ENCODE measurements at places on chromosomes 4 and X.

- DNase-seq = no peak
Measured at GRCh38 chr4:168805341-168805740, 204.7 kb downstream of the CBR4 start.

GRCh38 chr4:7819446-7819845, 120.2 kb downstream of the AFAP1 start:
- DNase-seq = no peak

- peak; percentile 9 for DNase-seq
Measured at GRCh38 chrX:134520860-134521390, 61.0 kb downstream of the HPRT1 start.

GRCh38 chrX:63919081-63919480, 134.1 kb upstream of the ARHGEF9 start:
- DNase-seq = no peak

- no peak for DNase-seq
Measured at GRCh38 chr4:40173470-40173875, 23.4 kb upstream of the RHOH start.

DNA sequence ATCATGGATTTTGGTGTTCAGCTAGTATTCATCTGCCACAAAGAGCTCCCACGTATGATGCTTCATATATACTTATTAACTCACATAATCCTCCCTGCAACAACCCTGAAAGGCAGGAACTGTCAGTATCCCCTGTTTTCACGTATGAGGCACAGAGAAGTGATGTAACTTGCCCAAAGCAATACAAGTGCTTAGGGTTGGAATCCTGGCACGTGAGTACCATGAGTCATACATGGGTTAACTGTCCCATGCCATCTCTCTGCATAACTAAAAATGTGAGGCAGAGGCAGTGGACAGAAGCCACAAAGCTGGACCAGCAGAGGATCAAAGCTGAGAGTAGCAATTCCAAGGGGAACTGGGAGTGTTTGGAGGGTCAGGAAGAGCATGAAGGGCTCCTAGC, 35.7 kb upstream of the EGFL6 start:
- no peak for DNase-seq

- no peak for DNase-seq
Measured at GRCh38 chr4:164383358-164384220, 370.3 kb upstream of the SMIM31 start.

DNA sequence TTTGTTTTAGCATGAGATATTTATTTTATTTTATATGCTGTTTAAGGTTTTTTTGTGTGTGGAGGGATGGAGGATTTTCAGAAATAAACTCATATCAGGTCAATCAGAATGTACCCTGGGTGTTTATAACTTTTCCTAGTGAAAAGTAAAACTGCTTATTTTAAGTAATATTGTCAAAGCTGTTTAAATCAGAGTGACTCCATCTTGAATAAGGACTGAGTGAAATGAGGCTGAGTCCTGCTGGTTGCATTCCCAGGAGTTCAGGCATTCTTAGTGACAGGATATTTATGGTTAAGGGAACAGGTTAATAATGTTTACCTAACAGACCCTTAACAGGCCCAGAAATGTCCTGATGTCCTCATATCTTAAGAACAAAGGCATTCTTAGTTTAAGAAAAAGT, 1160.9 kb upstream of the PCDH7 start:
- DNase-seq = no peak

DNA sequence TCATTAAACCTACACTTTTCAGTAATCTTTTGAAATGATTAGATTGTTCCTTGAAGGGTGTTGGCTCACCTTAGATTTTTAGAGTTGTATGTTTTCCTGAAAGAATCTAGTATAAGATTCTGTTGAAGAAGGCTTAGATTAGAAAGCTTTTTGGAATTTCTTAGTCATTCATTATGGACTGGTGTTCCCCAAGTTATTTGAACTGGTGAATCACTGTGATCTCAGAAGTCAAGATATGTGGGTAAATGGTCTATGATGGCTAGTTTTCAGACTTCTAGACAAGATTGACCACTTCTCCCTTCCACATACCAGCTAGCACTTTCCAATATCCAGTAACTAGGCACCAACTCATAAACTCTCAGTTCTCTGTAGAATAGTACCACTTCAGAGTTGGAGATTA, 138.1 kb downstream of the KDM6A start:
- no peak for DNase-seq

DNA sequence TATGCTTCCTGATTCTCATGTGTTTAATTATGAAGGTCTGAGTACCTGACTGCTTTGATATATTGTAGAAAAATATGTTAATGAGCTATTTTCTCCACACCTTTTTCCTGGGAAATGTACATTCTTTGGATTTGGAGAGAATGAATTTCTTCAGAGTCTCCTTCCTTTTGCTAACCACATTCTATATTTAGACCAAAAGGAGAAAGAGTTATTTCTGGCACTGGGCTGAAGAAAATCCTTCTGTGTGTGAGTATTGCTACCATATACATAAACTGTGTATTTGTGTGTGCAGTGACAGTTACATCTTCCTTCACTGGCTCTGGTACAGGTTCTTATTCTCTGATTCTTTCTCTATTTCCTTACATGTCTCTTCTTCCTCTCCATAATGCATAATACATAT, 44.5 kb upstream of the PGRMC2 start:
- no peak for DNase-seq

DNA sequence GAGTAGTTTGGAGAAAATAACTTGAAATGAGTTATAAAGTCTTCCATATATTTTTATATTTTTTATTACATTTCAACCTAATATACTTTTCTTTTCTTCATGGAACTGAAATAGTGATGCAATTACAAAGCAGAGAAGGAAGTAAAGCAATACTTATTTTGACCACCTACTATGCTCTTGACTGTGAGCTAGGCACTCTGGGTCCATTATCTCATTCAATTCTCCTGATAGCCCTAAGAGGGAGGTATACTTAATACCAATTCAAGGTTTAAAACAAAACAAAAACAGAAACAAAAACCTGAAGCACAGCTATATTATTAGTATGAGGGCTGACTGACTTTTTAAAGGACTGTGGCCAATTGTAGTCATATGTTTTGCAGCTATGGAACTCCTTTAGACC, 193.5 kb downstream of the MAD2L1 start:
- DNase-seq = no peak

GRCh38 chr4:12689457-12689856, 794.7 kb downstream of the RAB28 start:
- DNase-seq = no peak

GRCh38 chr4:73540826-73541225, 59.3 kb downstream of the AFM start:
- DNase-seq = no peak

GRCh38 chr4:135418353-135418752, 1216.8 kb upstream of the PABPC4L start:
- DNase-seq = peak; percentile 25

- no peak for DNase-seq
Measured at GRCh38 chr4:149702414-149703293, 113.0 kb downstream of the IQCM start.

DNA sequence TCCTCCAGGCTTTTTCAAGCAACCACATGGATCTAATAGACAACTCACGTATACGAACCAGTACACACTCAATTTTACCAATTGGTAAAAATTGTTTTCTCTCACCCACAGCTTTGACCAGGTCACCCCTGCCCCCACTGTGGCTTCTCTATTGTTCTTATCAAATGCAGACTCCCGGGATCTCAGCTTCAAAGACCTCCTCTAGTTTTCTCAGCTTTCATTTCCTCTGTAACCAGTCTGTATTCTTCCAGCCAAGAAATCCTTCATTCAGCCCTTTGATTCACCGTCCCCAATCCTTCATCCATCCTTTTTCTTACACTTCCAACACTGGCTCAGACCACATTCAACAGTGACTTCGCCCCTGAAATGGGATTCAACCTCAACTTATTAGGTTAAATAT, 120.7 kb downstream of the CORIN start:
- DNase-seq = no peak

- no peak for DNase-seq
Measured at GRCh38 chrX:45449982-45450381, 249.3 kb upstream of the DIPK2B start.

DNA sequence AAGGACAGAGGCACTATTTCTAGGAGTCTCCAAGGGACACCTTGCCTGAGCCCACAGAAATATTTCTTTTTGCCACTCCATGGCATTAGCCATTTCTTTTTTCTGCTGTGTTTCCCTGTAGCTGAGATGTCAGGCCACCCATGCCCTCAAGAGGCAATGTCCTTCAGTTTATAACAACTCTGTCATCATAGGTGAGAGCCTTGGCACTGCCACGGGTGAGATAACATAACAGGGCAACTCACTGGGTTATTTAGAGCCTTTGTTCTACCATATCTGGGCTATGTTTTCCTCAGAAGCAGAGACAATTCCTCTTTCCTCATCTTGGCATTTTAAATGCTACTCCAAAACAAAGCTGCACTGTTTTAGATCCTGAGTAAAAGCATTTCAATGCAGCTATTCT, 99.9 kb upstream of the MAOA start:
- DNase-seq = no peak

- DNase-seq = no peak
Measured at GRCh38 chr4:2093265-2093664, 34.1 kb downstream of the NAT8L start.

DNA sequence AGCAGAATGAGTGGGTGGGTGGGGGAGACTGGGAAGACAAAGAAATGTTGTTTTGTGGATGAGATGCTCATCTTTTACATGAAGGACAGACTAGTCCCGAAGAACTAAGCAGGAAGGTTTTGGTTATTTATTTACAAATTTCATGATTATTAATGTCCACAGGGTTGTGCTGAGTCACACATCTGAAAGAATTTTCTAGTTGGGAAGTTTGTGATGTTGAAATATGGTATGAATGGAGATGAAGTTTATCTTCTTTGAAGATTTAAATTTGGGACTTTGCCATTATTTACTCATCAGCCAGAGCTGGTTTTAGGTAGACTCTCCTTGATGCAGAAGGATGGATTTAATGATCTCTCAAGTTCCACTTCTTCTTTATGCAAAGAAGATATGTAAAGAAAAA, 75.5 kb downstream of the MOSPD2 start:
- DNase-seq = no peak

- DNase-seq = no peak
Measured at GRCh38 chrX:104863466-104863865, 297.5 kb downstream of the IL1RAPL2 start.

- no peak for DNase-seq
Measured at GRCh38 chrX:69968950-69969349, 80.8 kb downstream of the AWAT2 start.

DNA sequence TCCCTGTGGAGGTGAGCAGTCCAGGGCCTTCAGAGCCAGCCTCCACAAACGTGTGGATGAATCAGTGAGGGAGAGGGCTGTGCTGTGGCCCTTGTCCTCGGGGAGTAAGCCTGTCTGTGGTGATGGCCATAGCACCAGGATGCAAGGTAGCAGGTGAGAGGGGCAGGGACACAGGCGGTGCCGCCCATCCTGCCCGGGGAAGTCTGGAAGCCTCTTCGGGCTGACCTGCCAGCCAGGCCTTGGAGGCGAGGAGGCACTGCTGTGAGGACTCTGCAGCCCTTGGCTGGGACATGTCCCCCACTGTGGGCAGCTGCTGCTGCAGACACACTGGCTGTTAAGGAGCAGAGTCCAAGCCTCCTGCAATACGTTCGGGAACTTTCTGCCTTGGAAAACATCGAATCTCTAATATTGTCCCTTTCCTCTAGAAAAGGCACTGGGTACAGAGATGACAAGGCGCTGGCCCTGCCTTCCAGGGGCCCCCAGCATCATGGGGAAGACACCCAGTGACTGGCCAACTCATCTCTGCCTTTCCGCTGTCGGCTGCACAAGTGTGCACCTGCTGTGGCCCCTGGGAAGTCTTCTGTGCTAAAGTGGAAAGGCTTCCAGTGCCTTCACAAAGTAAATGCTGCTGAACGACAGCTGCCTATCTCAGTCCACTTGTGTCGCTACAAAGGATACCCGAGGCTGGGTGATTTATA, 101.4 kb downstream of the ADRA2C start:
- DNase-seq = no peak

DNA sequence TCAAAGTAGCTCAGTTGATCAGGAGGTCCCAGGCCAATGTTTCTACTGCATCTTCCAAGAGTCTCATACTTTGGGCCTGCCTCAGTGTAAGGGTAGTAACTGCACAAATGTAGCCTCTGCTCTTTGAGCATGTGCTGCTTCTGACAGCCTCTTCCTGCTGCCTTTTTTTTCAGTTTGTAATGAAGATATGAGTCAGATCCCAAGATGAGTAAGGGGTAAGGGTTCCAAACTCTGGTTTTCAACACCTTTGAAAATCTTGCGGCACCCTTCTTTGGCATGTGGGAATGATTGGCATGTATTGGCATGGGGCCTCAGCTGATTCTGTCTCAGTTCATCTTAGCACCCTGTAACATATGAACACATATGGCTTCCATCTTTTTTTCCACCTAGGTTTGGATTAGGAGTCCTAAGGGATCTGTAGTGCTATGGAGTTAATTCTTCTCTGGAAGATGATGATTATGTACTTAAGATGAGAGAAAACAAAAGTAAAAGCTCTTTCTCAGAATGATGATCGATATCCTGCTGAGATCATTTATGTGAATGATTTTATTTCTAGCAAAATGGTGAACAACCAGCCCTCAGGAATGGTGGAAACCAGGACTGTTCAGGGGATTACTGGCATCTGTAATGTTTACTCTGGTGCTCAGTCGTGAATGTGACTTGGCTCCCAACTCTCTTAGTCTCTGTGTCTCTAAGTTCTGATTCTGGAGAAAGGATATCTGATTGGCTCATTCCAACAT, 118.7 kb upstream of the PRPS2 start:
- no peak for DNase-seq

DNA sequence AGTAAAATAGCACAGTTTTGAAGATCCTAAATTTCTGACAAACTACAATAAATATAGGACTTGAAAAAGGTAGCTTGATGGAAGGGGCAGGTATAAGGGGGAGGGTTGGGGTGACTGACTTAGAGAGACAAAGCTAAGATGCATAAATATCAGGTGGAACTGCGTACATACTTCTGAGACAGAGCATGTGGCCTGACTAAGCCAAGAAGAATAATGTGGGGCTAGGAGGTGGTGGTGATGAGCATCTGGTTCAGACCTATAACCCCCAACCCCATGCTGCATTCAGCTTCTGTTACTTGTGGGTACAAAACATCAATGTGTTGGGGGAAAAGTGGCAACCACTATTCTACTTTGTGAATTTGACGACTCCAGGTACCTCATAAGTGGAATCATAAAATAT, 19.8 kb downstream of the USP9X start:
- DNase-seq = no peak

GRCh38 chr4:122099896-122100295, 52.2 kb upstream of the BLTP1 start:
- no peak for DNase-seq

GRCh38 chr4:16259889-16260246, 33.6 kb upstream of the TAPT1 start:
- DNase-seq = no peak

DNA sequence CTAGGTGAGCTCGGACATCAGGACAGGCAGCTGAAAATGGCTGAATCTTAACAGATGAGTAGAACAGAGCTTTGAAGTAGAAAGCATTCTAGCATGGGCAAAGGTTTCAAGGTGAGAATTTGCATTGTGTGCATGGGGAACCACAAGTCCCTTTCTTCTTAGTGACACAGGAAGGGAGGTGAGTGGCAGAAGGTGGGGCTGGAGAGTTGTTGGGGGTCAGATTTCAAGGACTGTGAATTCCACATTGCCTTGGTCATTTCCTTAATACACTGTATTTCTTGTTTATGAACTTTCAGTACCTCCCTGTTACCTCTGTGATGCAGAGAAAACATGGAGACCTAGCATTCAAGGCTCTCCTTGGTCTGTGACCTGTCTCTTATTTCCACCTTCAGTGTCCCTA, 4.1 kb downstream of the APEX2 start:
- no peak for DNase-seq
